ENCODE measurements at places on chromosomes 12 and 14.

DNA sequence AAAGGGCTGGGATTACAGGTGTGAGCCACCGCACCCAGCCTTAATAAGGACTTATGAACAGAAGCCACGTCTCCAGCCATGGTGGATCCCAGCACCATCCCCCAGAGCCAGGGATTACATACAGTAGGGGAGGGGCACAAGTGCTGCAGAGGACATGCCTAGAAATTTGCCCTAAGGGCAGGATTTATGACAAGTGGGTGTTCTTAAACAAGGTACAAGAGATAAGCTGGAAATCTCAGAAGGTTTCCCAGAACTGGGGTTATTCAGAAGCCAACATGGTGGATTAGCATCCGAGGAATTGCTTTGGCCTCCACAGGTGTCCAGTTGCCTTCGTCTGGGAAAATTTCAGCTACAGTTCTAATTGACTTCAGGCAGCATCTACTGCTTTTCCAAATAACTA, 114.4 kb upstream of the EGLN3 start:
- DNase-seq, result no peak

GRCh38 chr14:31307198-31307597, 99.6 kb upstream of the HECTD1 start:
- DNase-seq, result no peak

DNA sequence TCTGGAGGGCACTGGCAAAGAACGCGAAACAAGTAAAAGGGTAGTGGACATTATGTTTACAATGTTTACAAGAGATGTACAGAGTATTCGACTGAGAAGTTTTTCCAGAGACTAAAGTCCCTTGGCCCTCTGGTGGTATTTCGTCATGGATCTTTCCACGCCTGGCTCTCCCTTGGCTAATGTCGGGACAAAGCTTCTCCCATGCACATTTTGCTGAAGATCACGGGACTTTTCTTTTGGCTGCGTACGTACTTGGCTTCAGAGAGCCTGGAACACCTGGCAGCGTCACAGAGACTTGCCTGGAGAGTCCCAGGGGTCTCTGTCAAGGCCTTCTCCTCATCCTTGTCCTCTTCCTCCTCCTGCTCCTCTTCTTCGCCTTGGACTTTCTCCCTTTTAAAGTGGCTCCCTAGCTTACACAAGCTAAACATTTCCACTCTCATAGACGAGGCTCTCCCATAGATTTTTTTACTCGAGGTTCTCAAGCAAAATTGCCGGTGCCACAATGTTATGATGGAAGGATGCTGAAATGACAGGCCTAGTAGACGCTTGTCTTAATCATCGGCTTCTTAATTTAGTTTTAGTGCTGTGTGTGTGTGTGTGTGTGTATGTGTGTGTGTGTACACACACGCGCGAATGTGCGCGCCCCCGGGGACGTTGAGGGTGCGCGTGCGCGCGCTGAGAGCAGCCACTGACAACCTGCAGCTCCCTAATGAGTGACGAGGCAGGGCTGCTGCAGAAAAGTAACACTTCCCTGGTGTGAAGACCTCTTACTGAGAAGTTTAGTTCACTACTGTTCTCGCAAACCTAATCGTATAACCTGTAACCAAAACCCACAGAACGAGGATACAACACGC, 4.9 kb upstream of the FOXG1 start:
- DNase-seq, result no peak

DNA sequence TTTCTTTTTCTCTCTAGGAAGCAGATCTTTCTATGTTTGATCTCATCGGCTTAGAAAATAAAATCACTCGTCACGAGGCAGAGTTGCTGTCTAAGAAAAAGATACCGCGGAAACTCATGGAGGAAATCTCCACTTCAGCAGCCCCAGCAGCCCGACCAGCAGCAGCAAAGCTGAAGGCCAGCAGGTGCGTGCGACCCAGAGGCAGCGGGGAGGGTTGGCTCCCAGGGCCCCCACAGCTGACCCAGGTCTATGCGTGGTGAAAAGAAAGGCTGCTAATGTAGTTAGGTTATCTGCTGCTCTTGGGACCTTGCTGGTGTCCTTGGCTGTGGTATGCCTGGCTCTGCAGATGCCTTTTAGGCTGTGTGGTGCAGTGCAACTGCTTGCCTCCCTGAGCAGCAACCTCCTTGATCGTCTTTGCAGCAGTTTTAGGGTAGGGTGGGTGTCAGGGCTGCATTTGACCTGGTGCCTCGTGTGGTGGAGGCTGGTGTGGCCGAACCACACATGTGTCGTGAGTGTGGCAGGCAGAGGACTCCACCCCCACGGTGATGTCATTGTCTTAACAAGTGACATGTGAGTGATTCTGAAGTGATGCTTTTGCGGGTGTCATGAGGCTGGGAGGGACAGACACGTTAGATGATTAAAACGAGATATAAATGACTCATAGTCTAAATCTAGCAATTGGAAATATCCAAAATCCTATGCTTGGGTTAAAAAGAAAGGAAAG, 68.6 kb downstream of the EP400 start:
- DNase-seq, result no peak

GRCh38 chr14:57221931-57222330, 46.8 kb downstream of the EXOC5 start:
- no peak for DNase-seq
